ENCODE measurements at places on chromosomes 1 and 21.

GRCh38 chr1:238652346-238652968, 733.9 kb upstream of the CHRM3 start:
- peak; percentile 32 for DNase-seq

DNA sequence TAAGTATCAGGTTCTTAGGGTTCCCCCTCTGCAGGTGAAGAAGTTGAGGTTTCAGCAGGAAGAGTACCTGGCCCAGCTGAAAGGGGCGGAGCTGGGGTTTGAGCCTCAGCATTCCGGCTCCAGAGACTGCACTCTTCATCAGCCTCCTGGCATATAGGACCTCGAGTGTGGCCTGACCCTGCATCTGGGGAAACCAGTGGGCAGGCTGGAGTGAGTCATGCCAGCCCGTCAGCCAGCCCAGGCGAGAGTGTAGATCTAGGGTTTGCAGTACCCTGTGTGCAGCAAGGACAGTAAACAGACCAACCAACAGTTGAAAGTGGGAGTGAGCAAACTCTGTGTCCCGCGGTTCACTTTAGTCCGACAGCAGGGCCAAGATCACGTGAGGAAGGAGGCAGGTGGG, 14.1 kb downstream of the MFSD2A start:
- DNase-seq = no peak

DNA sequence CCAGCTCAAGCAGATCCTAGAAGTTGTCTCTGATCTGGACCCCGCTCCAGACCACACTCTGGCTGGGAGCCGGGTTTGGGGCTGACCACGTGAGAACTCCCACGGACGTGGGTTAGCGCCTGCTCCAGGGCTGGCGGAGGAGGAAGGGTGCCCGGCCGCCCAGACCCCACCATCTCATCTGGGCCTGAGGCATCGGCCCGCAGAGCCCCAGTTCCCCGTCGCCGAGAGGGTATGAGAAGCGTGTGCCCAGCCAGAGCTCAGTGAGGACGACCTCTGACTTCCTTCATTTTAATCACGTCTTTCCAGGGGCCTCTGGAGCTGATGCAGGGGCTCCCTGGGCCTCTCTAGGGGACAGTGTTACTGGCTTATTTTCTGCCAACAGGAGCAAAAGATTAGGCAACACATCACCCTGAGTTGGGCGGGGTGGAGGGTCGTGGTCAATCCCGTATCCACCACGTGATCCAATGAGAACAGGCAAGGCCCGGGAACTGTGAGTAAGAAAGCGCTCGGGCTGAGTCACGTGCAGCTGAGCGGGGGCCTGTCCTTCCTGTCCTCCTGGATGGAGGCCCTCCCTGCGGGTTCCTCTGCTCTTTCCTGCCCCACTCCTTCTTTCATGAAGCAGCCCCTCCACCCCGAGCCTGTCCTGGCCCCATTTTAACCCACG, 81.1 kb downstream of the SIK1 start:
- DNase-seq = no peak

- DNase-seq = peak; percentile 27
These were observed 111.8 kb upstream of the USP25 start for GRCh38 chr21:15617964-15618363.

GRCh38 chr1:95219407-95219806, 14.6 kb upstream of the RWDD3 start:
- DNase-seq = no peak

GRCh38 chr1:240232530-240232929, 140.8 kb downstream of the FMN2 start:
- DNase-seq = peak; percentile 91

GRCh38 chr1:109391626-109392025, 6.1 kb downstream of the SORT1 start:
- no peak for DNase-seq

- DNase-seq = peak; percentile 7
These were observed 50.2 kb upstream of the TSHB start for GRCh38 chr1:114979278-114979891.

DNA sequence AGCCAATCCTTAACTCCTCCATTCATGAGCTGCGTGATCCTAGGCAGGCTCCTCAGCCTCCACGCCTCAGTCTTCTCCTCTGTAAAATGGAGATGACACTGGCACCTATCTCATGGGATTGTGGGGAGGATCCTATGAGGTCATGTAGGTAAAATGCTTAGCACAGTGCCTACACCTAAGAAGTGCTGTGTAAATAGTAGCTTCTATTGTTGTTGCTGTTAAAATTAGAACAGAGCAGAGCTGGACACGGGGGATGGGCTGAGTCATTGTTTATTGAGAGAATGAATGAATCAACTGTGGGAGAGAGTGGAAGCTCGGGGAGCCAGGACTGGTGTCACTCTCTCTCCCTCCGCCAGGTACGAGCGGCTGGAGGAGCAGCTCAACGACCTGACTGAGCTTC, 43.0 kb downstream of the TMCC2 start:
- no peak for DNase-seq

DNA sequence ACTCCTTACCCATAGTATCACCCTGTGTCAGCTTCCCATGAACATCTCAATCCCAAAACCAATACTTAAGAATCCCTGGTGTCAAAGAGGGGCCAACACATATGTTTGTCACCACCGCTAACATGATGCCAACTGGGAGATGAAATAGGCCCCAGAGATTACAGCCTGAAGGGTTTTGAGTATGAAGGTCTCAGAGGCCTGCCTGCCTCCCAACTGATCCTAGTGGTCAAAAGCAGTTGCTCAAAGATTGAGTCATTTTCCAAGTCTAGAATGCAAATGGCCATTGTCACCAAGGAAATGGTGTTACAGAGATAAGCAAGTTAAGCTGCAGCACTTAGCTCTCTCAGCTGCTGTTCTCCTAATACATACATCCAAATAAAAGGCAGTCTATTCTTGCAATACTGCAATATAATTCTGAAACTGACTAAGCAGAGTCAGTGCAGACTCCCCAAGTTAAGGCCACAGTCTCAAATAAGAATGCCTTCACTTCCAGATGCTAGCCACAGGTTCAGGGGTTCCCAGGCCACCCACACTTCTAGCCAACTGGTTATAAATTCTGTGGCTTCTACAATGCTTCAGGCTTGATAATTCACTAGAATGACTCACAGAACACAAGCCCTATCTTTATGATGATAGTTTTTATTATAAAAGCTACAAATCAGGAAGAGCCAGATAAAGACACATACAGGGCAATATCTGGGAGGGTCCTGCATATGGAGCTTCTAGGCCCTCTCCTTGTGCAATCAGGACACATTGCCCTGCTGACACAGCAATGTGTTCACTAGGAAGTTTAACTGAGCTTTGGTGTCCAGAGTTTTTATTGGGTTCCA, 18.7 kb downstream of the DUSP10 start:
- DNase-seq = no peak

DNA sequence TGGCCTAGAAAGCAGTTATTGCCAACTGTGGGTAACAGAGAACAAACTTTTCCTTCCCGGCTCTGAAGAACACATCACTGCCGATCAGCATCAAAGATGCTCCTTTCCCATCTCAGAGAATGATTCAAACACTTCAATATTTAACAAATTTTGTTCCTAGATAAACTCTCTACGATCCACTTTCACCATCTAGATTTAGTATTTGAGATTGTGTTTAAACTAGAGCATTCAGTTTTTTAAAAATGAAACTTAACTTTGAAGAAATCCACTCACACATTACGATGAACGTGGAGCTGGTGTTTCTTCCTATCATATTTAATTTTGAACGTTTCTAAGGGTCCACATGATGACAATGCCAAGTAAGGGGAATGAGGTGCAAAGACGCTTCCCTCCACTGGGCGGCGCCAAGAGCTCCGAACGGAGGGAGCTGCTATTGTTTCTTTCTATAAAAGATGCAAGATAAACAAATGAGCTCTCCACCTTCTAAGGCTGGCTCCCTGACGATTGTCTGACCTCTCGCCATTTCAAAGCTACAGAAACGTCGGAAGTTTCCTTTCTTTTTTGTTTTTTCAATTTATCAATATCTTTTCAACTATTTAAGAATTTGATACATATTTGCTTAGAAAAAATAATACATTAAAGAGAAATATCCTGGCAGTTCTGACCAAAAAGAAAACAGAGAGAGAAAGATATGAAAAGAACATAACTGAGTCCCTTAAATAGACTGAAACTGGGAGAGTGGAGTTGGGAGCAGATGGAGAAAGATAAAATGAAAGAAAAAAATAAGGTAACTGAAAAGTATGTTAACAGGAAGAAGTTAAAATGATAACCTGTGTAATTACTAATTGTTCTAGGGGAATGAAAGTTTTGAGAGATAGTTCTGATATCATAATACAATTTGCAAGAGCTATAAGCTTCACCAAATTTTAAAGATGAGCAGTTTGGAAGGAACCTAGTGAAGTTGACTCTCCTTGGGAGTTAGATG, 4.4 kb upstream of the BARHL2 start:
- DNase-seq = peak; percentile 16
